ENCODE measurements at places on chromosomes 4 and X.

GRCh38 chr4:173910891-173911290 lies 372.6 kb downstream of the FBXO8 start:
- no peak for DNase-seq

DNA sequence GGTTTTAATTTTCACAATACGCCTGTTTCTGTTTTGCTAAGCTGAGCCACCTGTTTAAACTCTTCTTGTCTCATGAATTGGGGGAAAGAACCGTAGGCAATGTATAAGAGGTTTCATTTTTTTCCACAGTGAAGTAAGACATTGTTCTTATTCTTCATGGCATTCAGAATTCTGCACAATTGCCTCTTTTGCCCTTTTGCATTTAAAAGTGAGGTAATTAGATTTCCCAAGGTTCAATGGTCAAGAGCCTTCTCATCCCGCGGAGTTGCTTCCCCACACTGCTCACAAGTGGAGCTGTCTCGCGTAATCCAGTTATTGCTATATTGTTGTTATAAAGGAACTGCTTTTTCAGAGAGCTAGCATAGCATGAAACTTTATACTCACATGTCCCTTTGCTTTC lies 90.9 kb upstream of the SPRY1 start:
- DNase-seq, result no peak

DNA sequence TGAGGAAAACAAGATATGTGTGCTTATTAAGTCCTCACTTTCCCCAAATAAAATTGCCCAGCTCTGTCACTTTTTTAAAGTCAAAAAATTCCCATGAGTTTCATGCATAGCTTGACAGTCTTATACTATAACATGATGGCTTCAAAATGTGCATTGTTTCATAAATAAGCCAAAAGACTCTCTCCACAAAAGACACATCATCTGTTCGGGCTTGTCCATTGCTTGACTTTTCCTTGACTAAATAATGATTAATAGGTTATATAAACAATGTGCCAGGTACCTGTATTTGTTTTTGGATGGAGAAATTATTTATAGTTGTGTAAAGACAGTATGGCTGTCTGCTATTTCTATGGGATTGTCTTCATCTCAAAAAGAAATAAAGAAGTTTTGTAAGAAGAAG lies 329.2 kb upstream of the KLF3 start:
- no peak for DNase-seq

DNA sequence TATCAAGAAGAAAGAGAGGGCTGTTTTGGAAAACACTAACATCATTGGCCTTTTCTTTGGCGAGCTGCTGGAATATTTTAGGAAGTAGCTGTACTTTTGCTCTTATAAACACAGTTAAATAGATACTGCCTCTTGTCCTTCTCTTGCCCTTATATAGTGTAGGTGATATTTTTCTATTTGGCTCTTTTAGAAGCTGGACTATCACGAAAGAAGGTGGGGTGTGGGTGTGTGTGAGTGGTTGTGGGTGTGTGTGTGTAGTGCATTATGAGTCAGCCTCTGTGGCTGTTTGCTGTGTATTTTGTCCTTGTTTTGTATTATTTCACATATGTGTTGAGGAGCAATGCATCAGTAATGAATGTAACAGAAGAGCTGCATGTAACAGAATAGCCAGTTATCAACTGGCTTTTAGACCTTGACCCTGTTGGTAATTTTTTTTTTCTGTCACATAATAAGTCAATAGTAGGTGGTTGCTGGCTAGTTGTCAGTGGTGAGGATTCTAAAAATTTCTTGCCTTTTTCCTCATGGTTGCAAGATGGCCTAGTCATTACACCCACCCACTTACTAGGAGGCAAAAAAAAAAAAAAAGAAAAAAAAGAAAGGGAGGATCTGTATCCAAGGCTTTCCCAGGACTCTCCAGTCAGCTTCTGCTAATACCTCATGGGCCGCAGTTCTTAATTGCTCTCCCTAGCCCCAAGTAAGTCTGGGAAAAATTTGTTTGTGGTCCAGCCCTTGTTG lies 23.8 kb downstream of the ARHGAP10 start:
- no peak for DNase-seq

- no peak for DNase-seq
Measured at GRCh38 chr4:128847082-128847724, 37.7 kb downstream of the JADE1 start.

GRCh38 chr4:85050736-85051135 lies 84.2 kb upstream of the WDFY3 start:
- DNase-seq, result no peak

GRCh38 chrX:34559325-34559724 lies 97.8 kb downstream of the TMEM47 start:
- no peak for DNase-seq

DNA sequence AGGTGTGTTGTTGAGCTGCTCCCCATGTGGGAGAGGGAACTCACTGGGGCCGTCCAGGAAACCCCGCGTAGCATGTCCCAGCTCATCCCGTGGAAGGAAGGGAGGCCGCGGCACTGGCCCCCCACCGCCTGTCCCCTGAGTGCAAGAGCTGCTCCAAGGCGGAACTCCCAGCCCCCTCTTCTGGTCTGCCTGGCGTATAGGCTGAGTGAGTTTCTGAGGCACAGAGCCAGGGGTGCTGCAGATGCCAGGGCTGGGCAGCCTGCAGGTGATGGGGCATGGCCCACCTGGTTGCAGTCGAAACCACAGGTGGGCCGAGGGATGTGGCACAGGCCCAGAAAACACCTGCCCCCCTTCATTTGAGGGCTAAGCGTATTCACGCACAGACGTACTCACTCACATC lies 49.6 kb downstream of the ABLIM2 start:
- no peak for DNase-seq

DNA sequence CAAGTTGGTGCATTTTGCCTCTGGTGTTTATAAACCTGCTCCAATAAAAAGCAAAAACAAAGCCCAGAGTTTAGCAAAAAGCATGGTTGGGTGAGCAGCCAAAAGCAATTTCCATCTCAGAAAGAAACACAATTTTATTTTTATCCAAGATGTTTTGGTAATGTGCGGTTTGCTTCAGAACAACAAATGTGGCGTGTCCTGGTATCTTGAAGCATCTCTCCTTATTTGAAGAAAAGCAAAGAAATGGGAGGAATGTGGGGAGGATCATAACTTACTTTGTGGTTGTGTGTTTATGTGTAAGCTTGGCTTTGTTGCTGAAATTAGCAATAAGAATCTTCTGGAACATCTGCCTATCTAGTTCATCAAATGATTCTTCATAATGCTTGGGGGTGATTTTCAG lies 88.3 kb upstream of the DDX3X start:
- DNase-seq, result no peak

- DNase-seq, result no peak
Measured at GRCh38 chrX:131741103-131741581, 197.3 kb downstream of the OR13H1 start.

DNA sequence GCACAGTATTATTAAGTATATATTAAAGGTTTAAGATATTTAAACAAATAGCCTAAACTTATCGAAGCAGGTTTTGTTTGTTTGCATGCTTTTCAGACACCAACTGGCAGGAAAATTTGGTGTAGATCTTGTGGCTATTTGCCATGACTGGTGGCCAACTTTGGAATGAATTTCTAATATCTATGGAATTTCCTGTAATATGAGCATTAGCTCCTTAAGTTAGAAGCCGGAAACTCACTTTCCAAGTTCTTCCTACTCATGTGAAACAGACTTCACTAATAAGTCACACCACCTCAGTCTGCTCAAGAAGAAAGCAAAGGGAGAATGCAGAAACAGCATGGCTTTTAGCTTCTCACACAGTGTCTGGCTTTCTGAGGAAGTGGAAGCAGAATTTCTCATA lies 563.9 kb downstream of the GRXCR1 start:
- DNase-seq, result no peak

- no peak for DNase-seq
Measured at GRCh38 chr4:151659601-151660364, 101.0 kb downstream of the GATB start.

DNA sequence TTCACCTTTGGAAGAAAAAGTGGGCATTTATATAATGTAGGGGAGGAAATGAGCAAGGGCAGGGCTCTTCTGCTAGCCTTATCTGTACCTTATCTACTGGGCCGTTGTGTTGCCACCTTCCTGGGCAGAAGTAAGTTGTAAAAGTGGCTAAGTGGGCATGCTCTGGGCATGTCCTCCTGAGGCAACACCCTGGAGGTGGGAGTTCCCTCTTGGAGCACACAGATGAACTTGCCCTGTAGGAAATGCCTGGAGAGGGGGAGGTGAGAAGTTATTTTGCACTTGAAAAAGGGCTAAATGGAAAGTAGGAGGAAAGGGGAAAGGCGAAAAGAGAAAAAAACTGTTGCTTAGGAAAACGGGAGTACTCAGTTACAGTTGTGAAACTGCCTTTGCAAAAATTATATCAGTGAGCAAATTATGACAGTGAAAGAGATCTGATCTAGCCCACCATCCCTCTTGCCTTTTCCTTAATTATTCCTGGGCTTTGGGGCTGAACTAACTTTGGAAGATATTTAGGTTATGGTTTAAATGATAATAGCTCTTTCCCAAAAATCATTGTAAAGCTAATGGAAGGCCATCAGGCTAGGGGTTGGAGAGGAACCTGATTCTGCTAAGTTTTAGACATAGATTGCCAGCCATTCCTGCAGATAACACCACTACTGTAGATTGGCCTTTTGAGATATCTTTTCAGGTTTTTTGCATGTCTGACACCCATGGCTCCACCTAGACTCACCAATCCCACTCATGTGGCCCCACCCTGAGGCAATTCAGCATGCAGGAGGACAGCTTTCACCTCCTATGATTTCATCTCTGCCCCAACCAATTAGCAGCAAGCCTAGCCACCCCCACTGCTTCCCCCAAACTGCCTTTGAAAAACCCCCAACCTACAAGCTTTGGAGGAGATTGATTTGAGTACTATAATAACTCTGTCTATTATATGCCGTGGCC lies 20.5 kb upstream of the ZNF81 start:
- DNase-seq, result no peak

DNA sequence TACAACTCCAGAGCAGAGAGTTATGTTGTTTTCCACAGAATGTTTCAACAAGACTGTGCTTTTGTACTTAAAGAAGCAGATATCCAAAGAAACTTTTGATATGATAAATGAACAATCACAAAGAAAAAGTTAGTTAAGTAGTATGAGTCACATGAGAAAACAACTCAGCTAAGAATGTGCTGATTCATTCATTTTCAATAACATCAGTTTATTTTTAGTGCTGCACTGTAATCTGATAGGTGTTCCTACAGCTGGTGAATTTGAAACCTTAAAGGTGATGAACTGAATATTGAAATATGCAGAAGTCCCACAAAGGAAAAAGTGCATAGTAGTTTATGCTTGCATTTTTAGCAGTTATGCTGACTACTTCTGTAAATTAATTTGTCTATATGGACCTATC lies 180.3 kb upstream of the TENM3 start:
- DNase-seq, result no peak

DNA sequence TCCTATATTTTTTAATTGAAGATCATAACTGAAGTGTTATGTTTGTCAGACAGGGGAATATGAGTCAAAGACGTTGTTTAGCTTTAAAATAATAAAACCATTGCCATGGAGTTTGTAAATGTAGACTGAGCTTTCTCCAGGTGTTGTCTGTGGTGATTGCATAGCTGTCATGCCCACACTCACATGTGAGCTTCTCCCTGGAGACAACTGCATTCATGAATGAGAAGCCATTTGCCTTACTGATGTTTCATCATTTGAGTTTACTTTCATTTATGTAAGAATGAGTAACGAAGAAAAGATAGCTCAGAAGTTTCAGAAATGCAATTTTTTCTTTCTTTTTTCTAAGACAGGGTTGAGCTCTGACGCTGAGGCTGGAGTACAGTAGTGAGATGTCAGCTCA lies 339.1 kb downstream of the GALNTL6 start:
- no peak for DNase-seq

GRCh38 chr4:158817562-158818296 lies 48.9 kb downstream of the FNIP2 start:
- no peak for DNase-seq

GRCh38 chr4:163484906-163485305 lies 9.6 kb upstream of the TMA16 start:
- peak; percentile 4 for DNase-seq

- no peak for DNase-seq
Measured at GRCh38 chr4:156971165-156971675, 379 bp downstream of the PDGFC start.

DNA sequence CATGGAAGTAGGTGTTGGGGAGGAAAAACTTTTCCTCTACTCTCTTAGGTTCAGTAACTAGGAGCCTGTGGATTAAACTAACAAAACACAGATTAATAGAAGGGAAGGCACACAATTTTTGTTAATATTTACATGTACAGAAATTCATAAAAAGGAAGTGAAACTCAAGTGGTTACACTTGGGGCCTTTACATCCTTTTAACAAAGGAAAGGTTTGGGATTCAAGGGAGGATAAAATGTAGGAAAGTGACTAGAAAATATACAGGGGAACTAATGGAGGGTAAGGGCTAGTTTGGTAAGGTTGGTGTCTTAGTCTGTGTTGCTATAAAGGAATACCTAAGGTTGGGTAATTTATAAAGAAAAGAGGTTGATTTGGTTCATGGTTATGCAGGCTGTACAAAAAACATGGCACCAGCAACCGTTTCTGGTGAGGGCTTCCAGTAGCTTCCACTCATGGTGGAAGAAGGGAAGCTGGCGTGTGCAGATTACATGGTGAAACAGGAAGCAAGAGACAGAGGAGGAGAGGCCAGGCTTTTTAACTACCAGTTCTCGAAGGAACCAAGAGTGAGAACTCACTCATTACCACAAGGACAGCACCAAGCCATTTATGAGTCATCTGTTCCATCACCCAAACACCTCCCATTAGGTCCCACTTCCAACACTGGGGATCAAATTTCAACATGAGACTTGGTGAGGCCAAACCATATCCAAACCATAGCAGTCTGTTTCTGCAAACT lies 124.4 kb downstream of the CHRDL1 start:
- no peak for DNase-seq

GRCh38 chr4:74967324-74967723 lies 34.4 kb downstream of the PARM1 start:
- no peak for DNase-seq

GRCh38 chrX:50206753-50207152 lies 2.2 kb downstream of the CCNB3 start:
- DNase-seq, result no peak

DNA sequence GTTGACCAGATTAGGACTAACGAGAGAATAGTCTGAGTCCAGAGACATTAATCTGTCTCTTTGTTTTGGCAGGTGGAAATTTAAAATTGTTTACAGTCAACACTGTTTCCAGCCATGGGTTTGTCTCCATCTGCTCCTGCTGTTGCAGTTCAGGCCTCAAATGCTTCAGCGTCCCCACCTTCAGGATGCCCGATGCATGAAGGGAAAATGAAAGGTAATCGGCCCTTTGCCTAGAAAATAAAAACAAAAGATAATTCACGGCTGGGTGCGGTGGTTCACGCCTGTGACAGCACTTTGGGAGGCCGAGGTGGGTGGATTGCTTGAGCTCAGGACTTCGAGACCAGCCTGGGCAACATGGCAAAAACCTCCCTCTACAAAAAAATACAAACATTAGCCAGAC lies 815 bp downstream of the HCCS start:
- DNase-seq, result no peak

- DNase-seq, result no peak
Measured at GRCh38 chrX:3443184-3443583, 96.7 kb upstream of the MXRA5 start.

- DNase-seq, result no peak
Measured at GRCh38 chr4:112895811-112896608, 153.4 kb upstream of the ANK2 start.

- DNase-seq, result no peak
Measured at GRCh38 chr4:112142182-112142581, 3.1 kb upstream of the FAM241A start.

- no peak for DNase-seq
Measured at GRCh38 chr4:155543126-155543765, 123.4 kb upstream of the GUCY1A1 start.
